Stromal cell of bone marrow (primary cell): ENCODE measurements at places on chromosomes 7 and 10.

GRCh38 chr10:28903736-28904135 lies 226.4 kb downstream of the BAMBI start:
- DNase-seq = no peak

DNA sequence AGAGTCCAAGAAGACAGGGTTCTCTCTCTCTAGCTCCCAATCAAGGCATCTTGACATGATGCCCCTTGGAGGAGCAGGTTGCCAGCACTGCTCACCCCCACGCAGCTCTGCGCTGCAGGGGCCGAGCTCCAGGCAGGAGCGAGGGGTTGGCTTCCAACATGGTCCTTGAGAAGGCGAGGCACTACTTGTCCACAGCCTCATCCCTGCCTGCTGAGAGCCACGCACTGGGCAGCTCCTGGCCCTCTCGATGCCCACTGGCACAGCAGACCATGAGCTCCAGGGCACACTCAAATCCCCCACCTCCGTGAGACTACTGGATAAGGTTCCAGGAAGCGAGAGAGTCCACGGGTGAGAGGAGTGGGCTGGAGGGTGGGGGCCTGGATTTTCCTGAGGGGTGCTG lies 31.1 kb downstream of the RAMP3 start:
- no peak for DNase-seq

- no peak for DNase-seq
Observed at GRCh38 chr7:139407555-139407954, 47.9 kb downstream of the LUC7L2 start.

DNA sequence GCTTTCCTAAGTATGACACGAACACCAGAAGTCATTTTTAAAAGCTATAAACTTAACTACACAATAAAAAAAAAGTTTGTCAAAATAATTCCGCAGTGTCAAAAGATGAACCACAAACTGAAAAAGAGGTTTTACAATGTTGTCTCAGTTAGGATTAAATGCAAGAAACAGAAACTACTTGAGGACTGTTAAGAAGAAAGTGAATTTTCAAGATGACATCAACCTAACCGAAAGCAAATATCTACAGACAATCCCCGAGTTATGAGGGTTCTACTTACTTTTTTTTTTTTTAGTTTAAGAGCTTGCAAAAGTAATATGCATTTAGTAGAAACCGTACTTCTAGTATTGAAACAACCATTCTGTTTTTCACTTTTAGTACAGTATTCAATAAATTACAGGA lies 62.3 kb downstream of the TFPI2 start:
- no peak for DNase-seq

- DNase-seq = no peak
Observed at GRCh38 chr7:34655384-34655783, 2.6 kb upstream of the NPSR1 start.

DNA sequence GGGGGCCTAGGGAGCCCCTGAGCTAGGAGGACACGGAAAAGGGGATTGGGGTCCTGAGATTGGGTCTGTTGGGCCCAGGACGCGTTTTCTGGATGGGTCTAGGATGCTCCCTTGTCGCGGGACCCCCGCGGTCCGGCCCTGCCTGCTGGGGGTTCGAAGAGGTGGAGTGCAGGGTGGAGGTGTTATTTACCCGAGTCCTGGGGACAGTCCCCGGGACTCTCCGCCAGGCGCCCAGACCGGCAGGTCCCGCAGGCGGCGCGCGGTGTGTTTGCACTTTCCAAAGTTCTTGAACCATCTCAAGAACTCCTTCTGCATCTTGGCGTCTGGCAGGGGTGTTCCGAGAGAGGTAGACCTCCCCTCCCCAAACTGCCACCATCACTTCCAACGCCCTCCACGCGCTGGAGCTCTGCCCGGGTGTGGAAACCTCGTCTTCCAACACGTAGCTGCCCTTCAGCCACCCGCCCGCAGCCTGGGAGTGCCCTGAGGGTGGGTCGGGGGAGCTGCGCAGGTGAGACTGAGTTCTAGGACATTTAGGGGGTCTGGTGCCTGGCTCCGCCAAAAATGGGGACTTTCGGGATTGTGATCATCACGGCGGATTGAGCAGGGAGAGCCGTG lies 569 bp downstream of the CAV1 start:
- DNase-seq = no peak

- DNase-seq = no peak
Observed at GRCh38 chr7:721619-722248, 4.8 kb upstream of the DNAAF5 start.

DNA sequence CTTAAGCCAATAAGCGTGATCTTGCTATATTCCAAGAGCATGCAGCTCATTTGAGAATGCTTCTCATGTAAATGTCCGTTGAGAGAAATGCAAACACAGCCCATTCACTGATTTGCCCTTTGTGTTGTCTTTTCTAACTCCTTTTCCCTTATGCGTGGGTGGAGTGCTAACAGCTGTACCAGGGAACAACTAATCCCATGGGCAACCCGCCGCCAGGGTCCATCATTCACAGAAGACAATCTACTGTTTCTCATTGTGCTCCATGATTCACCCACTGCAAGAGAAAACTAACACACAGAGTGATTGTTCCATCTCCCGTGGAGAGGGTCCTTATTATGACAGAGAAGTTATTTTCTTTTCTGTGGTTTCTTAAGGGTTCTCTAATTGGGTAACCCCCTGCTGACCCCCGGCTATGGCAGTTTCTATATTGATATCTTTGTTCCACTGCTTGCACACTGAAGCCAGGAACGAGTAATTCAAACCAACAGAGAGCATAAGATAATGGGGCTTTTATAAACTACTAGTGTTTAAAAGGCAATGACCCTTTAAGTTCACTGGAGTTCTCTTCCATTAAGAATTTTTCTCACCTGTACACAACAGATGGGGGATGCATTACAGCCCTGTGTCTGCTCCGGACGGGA lies 298.7 kb downstream of the BAMBI start:
- DNase-seq = peak; percentile 12

GRCh38 chr7:159049266-159050025 lies 95.2 kb downstream of the VIPR2 start:
- no peak for DNase-seq

DNA sequence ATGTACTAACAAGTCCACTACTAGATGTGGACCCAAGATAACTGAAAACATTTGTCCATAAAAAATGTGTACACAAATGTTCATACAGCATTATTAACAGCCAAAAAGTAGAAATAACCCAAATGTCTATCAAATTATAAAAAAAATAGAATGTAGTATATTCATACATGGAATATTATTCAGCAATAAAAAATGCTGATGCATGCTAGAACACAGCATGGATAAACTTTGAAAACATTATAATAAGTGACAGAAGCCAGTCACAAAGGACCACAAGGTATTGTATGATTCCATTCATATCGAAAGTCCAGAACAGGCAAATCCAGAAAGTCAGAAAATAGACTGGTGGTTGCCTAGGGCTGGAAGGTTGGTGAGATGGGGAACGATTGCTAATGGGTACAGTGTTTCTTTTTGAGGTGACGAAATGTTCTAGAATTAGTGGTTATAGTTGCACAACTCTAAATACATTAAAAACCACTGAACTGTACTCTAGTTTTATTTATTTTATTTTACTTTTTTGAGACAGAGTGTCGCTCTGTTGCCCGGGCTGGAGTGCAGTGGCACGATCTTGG lies 43.3 kb upstream of the ANLN start:
- no peak for DNase-seq

DNA sequence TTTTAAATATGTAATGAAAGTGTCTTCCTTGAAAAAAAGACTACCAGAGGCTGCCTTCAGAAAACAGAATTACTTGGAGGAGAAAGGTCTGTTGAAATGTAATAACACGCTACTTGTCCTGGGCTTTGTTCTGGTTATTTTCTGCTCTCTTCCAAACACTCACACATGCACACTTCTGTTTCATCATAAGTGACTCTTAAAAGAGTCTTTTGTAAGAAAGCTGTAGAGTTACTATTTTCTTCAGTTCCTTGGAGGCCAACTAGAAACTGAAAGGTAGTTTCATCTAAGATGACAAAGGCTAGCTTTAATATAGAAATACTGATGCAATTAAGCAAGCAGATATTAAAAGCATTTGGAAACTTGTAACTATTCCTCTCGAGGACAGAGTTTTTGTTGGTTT lies 39.1 kb downstream of the TASOR2 start:
- no peak for DNase-seq
